ENCODE measurements at places on chromosomes 16 and 17. TPM values are rescaled to one million over a fixed set of nuclear protein-coding genes. Genes with fewer than 3 reads are reported as not detected.

SPAG5 gene
- 80.7 TPM for total RNA-seq

SLC6A2 gene
- total RNA-seq = 0.14 TPM

NPIPB13 gene
- 2.7 TPM for total RNA-seq

MYH13 gene
- total RNA-seq = not detected

HOXB2 gene
- total RNA-seq = 0.65 TPM

NOD2 gene
- 0.05 TPM for total RNA-seq

GDPD3 gene
- total RNA-seq = 1.3 TPM

RAD51D gene
- total RNA-seq = 28.9 TPM

CEP95 gene
- 35.3 TPM for total RNA-seq

NPB gene
- 0.59 TPM for total RNA-seq

CD300LB gene
- 0.03 TPM for total RNA-seq

ACLY gene
- total RNA-seq = 275 TPM

P2RX5 gene
- total RNA-seq = 23.6 TPM

STX1B gene
- 1.4 TPM for total RNA-seq

KRTAP4-1 gene
- total RNA-seq = 0.10 TPM

SOST gene
- not detected for total RNA-seq

CLUH gene
- 99.7 TPM for total RNA-seq

FBXW10 gene
- total RNA-seq = 0.97 TPM

IRX5 gene
- 1.4 TPM for total RNA-seq

PHOSPHO1 gene
- 0.93 TPM for total RNA-seq

WNT9B gene
- total RNA-seq = not detected

MGRN1 gene
- total RNA-seq = 42.0 TPM

DRC3 gene
- 2.2 TPM for total RNA-seq

EFCAB13 gene
- total RNA-seq = 1.8 TPM

ZFP3 gene
- total RNA-seq = 0.98 TPM

C16orf86 gene
- total RNA-seq = not detected

KRT20 gene
- 0.41 TPM for total RNA-seq

CETP gene
- total RNA-seq = not detected

CDH8 gene
- 0.31 TPM for total RNA-seq

TGFB1I1 gene
- 45.9 TPM for total RNA-seq

FXR2 gene
- total RNA-seq = 52.5 TPM

LGALS9B gene
- total RNA-seq = not detected

PPP1R27 gene
- total RNA-seq = not detected

MARVELD3 gene
- total RNA-seq = 0.24 TPM

MRPL28 gene
- total RNA-seq = 126 TPM

CDC6 gene
- total RNA-seq = 55.1 TPM

OR1A1 gene
- not detected for total RNA-seq

DNAAF8 gene
- total RNA-seq = 1.2 TPM

KREMEN2 gene
- 2.5 TPM for total RNA-seq

ACAP1 gene
- total RNA-seq = 3.7 TPM

ELMO3 gene
- total RNA-seq = 1.1 TPM

ZNF205 gene
- total RNA-seq = 14.4 TPM

ABCC12 gene
- 0.05 TPM for total RNA-seq

Measured in A549 treated with Hydrocortisone at 1 μM for 4 hours (cell line).